H1 (cell line): ENCODE measurements at places on chromosomes 4 and X. TPM values are rescaled to one million over a fixed set of nuclear protein-coding genes. Genes with fewer than 3 reads are reported as not detected.

DNA sequence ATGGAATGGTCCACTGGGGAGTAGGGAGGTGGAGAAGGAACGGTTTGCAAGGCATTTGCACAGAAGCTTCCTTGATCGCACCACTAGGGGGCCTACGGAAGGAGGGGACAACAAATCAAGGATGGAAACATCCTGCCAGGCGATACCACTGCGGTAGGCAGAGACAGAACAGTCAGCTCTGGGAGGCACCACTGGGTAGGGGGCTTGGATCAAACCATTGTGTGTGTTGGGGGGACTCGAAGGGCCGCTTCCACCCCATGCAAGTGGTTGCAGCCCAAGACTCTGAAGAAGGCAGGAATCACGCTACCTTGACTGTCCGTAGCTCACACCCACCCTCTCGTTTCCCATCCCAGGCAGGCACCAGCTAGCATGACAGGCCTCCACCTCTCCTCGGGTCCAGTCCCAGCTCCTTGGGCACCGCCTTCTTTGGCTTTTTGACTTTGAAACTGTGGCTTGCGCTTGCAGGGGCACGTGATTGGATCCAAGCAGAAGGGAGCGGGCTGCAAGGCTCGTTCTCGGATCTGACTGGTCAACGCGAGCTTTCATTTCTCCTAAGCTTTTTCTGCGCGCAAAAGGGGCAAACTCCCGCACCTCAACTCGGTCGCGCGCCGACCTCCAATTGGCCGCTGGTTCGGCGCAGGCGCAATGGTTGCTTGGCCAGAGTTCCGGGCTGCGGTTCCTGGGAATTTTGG lies 28.4 kb downstream of the GAGE1 start:
- no peaks in the 10 kb centered on the region for H3K36me3 ChIP-seq
- no peaks in the 10 kb centered on the region for H3K27me3 ChIP-seq
- no peaks in the 10 kb centered on the region for H3K4me1 ChIP-seq
- DNase-seq, result no peak
- H3K4me3 ChIP-seq, result no peak overlapping the region
- no peak overlapping the region for H3K27ac ChIP-seq

DNA sequence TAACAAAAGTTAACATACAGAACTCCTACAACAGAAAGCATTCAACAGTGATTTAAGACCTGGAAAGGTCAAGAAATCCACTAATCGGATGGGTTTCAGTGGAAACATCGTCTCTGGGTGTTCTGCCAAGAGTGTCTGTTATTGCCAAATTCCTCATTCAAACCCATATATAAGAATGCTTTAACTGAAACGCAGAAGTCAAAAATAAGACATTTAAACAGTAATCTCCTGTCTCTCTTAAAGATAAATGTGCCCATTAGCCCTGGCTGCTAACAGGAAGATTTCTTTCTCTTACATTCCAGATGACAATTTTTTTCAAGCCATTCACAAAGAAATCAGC lies 31.5 kb downstream of the DCTD start:
- no peak overlapping the region for H3K4me3 ChIP-seq
- H3K27me3 ChIP-seq, result no peaks in the 10 kb centered on the region
- no peak overlapping the region for H3K27ac ChIP-seq
- H3K36me3 ChIP-seq, result peaks cover 4% of the 10 kb centered on the region; the same call in 1 of the 2 replicates

The NMU gene
- total RNA-seq, result 30.5 and 31.8 TPM in 2 replicates

The MSL3 gene
- 11.3 and 12.3 TPM in 2 replicates for total RNA-seq

- DNase-seq, result no peak
- no peaks in the 10 kb centered on the region for H3K4me1 ChIP-seq
- H3K36me3 ChIP-seq, result no peaks in the 10 kb centered on the region
- H3K4me3 ChIP-seq, result no peak overlapping the region
- no peaks in the 10 kb centered on the region for H3K27me3 ChIP-seq
- H3K27ac ChIP-seq, result no peak overlapping the region
These were observed 99.1 kb downstream of the ARHGAP10 start for GRCh38 chr4:147830987-147831386.

The FHL1 gene
- 56.5 and 57.1 TPM in 2 replicates for total RNA-seq

GRCh38 chr4:183959319-183960045 lies 54.4 kb downstream of the STOX2 start:
- H3K27me3 ChIP-seq, result no peaks in the 10 kb centered on the region
- no peaks in the 10 kb centered on the region for H3K36me3 ChIP-seq
- H3K4me1 ChIP-seq, result peaks cover 3% of the 10 kb centered on the region; the same call in 1 of the 2 replicates

- no peak overlapping the region for H3K4me3 ChIP-seq
- no peaks in the 10 kb centered on the region for H3K27me3 ChIP-seq
- no peaks in the 10 kb centered on the region for H3K36me3 ChIP-seq
- H3K4me1 ChIP-seq, result no peaks in the 10 kb centered on the region; the same call in 1 of the 2 replicates
- H3K27ac ChIP-seq, result no peak overlapping the region
These were observed 7.6 kb upstream of the LNX1 start for GRCh38 chr4:53598901-53599300.

The FUNDC2 gene
- 66.0 and 67.7 TPM in 2 replicates for total RNA-seq
